Ureter (tissue), 1 donor: ENCODE measurements at places on chromosomes 6 and 20. TPM values are rescaled to one million over a fixed set of nuclear protein-coding genes. Genes with fewer than 3 reads are reported as not detected.

DNA sequence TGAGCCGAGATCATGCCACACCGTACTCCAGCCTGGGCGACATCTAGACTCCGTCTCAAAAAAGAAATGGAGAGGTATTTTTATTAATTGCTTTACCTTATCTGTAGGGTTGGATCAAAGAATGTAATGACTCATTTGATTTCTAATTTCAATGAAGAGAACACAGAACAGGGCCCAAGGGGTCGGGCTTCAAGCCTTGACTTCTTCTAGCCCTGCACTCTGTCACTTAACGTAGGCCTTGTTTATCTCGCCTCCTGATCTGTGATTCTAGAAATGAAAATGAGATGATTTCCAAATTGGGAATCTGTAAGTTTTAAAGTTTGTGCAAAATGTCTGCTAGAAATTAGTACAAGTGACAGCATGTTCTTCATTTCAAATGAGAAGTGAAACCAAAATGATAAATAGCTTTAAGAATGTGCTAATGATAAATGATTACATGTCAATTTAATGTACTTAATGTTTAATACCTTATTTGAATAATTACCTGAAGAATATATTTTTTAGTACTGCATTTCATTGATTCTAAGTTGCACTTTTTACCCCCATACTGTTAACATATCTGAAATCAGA is 180.5 kb downstream of the SLC16A10 start:
- no peak for DNase-seq

EMILIN3 gene
- 2.0 TPM for total RNA-seq

DNA sequence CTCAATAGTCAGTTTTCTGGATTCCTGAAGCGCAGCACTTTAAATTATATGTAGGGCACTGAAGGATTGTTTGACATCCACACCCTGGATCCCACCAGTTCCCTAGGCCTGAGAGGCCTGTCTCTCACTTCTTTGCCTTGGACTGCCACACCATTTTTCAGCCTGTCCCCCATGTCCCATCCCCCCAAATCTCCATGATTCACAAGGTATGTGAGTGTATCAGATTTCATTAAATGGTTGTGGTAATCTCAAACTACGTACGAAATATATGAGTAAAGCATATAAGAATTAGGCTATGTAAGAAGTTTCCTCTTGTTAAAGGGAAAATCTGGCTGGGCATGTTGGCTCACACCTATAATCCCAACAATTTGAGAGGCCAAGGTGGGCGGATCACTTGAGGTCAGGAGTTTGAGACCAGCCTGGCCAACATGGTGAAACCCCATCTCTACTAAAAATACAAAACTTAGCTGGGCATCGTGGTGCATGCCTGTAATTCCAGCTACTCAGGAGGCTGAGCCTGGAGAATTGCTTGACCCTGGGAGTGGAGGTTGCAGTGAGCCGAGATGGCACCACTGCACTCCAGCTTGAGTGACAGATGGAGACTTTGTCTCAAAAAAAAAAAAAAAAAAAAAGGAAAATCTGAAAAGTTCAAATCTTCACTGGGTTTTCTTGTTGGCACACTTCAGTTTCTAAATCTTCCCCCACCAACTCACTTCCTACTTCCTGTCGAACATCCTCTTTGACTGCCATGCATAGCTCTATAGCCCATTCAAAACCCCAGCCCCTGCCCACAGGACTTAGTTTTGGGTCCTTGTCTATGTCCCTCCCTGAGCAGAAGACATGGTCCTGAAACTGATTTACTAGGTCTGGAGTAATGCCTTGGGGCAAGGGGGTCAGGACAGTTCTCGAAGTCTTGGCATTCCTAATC is 97.3 kb upstream of the SHLD1 start:
- no peak for DNase-seq

- no peak for DNase-seq
These were observed 10.8 kb upstream of the UST start for GRCh38 chr6:148735989-148736388.

DNA sequence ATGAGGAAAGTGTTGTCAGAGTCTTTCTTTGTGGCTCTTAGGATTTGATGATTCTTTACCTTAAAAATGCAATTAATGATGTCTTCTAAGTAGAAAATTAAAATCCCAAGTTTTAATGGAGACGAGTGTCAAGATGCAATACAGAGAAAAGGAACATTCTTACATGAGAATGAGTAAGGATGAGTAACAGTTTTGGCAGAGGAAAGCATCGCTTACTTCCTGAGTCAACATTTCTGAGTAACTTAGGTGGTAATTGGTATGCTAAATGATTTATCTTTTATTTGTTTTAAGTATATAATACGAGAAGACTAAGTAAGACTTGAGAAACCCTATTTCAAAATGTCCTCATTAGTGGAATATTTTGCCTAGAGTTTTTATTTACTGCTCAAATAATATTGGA is 101.3 kb downstream of the RTN4IP1 start:
- no peak for DNase-seq

- no peak for DNase-seq
These were observed 134.6 kb upstream of the ECI2 start for GRCh38 chr6:4270001-4270400.

- DNase-seq, result no peak
These were observed 55.7 kb downstream of the FAM184A start for GRCh38 chr6:119022796-119023195.
